ENCODE measurements at places on chromosomes 2 and 18.

DNA sequence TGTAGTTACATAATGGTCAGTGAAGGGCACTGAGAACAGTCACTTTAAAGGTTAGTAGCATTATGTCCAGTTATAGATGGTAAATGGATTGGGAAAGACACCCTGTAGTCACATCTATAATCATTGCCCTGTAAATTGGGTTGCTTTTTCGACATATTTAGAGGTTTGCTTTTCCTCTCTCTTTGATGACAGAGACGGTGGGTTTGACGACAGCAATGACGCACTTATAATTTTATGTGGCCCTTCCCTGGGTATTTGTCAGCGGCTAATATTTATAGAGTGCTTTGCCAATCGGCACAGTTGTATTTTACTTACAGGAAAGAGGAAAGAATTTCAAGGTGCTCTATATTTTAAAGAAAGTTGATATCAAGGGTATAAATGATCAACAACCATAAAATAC is 2.8 kb downstream of the CPS1 start:
- DNase-seq: no peak

DNA sequence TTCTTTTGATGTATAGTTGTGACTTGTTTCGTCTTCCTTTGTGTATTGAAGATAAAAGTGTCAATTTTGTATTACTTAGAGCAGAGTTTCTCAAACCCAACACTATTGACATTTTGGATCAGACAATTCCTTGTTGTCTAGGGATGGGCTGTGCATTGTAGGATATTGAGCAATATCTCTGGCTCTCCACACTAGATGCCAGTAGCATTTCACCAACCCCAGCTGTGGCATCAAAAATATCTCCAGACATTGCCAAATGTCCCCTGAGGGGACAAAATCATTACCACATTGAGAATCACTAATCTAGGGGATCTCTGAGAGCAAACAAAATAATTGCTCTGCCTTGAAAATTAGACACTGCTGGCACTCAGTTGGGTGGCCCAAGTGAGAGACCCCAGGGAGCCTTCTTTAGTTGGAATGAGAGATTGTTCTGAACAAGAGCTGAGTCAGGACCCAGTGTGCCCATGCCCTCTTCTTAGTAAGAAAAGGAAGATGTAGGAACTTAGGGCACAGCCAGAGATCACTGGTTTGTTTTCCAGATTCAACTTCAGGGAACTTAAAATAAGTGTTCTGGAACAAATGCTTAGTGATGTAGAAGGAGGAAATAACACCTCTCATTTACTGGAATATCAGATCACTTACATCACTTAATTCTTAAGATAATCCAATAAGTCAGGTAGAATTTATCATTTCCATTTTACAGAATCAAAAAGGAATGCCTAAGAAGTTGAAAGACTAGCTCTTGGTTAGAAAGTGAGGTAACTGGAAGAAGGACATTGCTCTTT is 466.6 kb upstream of the TNP1 start:
- no peak for DNase-seq

DNA sequence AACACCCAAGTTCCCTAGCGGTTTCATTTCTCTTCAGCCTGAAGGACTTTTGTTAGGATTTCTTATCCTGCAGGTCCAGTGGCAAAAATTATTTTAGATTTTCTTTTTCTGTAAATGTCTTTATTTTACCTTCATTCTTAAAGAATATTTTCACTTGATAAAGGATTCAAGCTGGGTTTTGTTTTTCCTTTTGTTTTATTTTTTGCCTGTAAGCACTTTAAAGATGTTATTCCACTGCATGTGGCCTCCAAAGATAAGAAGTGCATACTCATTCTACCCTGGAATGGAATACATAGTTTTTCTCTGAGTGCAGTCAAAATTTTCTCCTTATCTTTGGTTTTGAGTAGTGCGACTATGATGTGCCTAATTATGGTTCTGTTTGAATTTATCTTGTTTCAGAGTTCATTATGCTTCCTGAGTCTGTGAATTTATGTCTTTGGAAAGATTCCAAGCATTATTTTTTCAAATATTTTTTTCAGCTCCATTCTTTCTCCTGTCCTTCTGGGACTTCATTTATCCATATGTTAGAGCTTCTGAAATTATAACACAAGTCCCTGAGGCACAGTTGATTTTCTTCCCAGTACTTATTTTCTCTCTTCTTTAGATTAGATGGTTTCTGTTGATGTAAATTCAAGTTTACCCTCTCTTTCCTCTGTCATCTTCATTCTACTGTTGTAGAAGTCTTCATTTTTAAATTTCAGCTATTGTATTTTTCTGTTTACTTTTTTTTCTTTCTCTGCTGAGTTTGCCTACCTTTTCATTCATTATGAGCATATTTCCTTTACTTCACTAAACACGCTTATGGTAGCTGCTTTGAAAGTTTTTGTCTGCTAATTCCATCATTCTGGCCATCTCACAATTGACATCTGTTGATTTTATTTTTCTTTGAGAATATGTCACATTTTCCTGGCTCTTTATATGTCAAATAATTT is 69.6 kb downstream of the MAPRE2 start:
- DNase-seq: no peak

DNA sequence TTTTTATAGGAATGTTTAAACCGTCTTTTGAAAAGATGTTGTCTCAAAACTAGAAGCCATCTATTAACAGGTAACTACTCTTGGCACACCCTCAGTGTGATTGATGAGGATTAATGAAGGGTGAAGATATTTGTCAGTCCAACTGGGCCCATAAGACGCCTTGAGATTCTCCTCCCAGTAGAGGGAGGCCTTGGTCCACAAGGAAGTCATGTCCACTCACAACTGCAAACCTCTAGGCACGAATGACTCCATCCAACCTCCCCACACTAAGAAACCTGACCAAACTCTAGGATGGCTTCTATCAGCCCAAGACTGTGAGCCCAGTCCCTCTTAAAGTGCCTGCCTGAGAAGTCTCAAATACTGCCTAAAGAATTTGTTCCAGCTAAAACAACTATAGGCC is 19.2 kb upstream of the GRP start:
- no peak for DNase-seq

DNA sequence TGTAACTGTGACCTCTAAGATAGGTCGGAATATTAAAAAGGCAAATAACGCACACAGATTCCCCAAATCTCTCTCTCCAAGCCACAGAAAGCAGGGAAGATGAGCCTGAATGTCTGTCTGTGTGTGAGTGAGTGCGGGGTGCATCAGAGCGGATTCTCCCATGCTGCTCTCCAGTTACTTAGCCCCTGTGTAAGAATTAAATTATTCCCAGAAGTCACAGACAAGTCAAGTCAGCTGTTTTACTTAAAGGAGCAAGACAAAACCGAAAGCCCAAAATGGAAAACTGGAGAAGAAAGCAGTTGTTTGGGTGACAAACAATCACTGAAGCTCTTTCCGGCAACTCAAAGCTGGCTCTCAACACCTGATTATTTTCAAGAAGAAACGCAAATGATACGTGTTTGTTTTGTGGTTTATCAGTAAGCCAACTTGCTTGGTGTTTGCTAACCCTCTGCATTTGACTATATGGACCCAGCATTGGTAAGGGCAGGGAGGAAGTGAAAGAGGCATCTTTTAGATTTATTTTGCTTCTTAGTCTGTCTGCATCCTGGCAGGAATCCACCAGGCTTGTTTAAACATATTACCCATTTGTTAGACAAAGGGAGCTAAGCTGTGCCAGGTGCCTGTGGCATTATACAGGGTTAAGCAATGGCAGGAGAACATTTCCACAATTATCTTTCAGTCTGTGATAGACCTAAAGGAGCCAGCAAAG is 121.5 kb upstream of the CREB1 start:
- DNase-seq: no peak

DNA sequence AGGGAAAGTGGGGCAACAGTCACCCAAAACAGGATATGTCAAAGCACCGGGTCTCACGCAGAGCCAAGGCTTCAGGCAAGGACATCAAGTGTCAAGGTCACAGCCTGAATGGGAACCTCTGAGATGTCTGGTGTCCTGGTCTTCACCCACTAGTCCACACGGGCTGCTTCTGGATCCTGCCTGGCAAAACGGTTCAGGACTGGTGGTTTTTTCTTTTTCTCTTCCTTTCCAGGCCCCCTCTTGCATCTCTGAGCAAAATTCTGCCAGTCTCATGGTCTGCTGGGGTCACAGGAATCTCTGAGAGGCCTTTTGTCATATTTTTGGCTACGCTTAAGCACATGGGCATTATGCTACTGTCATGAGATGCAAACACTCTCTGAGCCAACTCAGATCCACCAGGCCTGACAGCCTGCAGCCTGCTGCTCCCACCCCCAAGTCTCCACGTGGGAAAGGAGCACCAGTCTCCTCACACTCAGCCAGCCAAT is 518.2 kb upstream of the ZEB2 start:
- no peak for DNase-seq

GRCh38 chr2:103252781-103253180 is 490.9 kb downstream of the TMEM182 start:
- no peak for DNase-seq

DNA sequence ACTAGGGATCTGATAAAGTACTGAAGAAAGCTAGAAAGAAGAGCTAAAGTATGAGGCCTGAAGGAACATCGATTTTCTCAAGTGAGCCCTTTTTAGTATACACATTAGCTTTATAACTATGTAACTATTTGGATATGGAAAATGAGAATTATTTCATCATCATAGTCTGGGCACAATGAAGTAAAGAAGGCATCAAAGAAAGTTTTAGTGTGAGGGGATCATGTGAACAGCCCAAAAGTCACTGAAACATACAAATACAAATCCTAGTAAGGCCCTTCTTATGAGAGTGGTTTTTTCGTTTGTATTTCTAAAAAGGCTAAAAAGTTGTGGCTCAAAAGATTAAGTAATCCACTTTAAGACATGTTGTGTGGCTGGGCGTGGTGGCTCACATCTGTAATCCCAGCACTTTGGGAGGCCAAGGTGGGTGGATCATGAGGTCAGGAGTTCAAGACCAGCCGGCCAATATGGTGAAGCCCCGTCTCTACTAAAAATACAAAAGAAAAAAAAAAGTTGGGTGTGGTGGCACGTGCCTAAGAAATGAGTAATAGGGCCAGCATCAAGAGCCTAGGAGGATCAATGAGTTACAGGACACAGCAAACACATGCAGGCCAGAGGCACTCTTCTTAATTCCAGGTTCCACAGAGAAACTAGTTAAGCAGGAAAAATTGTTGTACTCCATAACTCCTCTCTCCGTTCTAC is 61.9 kb downstream of the PUM2 start:
- DNase-seq: no peak

DNA sequence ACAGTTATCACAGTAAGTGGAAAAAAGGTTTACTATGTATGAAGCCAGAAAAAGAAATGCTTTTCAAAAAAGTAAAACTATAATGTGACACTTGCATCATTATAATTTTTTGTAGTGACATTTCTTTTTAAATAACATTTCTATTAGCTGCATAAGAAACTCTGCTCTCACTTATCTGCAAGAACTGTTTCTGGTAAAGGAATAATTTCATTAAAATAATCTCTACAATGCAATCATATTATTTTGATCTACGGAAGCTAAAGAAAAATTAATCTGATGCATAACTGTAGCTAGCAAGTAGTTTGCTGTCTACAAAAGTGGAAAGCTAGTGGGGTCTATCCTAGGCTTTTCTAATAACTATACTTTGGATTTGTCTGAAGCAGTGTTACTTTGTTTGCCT is 50.1 kb downstream of the PGAP1 start:
- no peak for DNase-seq

GRCh38 chr2:102069311-102069974 is 73.1 kb upstream of the IL1R1 start:
- DNase-seq: no peak
